Activated CD4-positive, alpha-beta memory T cell treated with anti-CD3 and anti-CD28 coated beads for 36 hours (primary cell): ENCODE measurements at places on chromosomes 1 and 21. TPM values are rescaled to one million over a fixed set of nuclear protein-coding genes. Genes with fewer than 3 reads are reported as not detected.
A peak's percentile ranks its signal among the peaks of the same experiment; 100 is the strongest.

DNA sequence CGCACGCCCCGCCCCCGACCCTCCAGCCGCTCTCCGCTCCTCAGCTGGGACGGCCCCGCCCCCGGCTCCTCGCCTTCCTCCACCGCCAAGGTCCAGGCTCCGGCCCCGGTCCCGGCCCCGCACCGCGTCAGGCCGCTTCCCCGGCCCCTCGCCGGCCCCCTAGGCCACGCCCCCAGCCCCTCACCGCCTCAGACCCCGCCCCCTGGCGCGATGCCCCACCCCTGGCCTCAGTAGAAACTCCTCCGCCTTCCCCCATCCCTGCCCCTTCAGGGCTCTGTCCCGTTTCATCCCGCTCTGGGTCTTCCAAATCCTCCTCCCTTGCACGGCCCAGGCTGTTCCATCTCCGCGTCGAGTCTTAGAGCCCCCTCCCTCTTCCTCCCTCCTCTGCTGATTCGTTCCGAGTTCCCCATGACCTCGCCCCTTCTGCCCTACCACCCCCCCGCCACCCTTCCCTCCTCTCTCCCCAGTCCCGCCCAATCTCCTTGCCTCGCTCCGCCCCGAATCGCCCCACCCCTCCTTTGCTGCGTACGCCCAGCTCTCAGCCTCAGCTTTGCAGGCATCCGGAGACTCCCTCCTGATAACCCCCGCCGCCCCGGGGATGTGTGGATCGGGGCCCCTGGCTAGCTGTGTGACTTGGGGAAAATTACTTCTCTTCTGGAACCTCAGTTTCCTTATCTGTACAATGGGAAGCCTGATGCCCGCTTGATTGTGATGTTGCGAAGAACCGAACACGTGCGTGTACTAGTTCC is 448 bp upstream of the ASAP3 start:
- peaks cover 21% of the 10 kb centered on the region for H3K27me3 ChIP-seq
- peak; percentile 94 for DNase-seq
- H3K36me3 ChIP-seq = no peaks in the 10 kb centered on the region

DNA sequence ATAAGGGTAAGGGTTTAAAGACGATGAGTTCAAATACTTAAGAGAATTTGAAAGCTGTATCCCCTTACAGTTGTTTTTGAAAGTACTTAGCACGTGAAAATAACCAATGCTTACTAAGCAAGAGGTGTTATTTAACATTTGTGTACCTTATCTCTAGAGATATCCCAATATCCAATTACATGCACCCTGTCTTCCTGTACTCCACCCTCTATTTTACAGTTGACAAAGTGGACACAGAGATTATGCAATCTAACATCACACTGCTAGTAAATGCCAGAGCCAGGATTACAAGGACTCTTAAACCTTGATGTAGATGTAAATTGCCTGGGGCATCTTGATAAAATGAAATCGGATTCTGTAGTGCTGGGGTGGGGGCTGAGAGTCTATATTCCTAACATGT is 72.0 kb downstream of the GDAP2 start:
- H3K4me1 ChIP-seq = no peaks in the 10 kb centered on the region
- H3K27me3 ChIP-seq = no peaks in the 10 kb centered on the region
- DNase-seq = no peak
- H3K27ac ChIP-seq = no peak overlapping the region
- H3K4me3 ChIP-seq = no peak overlapping the region

DNA sequence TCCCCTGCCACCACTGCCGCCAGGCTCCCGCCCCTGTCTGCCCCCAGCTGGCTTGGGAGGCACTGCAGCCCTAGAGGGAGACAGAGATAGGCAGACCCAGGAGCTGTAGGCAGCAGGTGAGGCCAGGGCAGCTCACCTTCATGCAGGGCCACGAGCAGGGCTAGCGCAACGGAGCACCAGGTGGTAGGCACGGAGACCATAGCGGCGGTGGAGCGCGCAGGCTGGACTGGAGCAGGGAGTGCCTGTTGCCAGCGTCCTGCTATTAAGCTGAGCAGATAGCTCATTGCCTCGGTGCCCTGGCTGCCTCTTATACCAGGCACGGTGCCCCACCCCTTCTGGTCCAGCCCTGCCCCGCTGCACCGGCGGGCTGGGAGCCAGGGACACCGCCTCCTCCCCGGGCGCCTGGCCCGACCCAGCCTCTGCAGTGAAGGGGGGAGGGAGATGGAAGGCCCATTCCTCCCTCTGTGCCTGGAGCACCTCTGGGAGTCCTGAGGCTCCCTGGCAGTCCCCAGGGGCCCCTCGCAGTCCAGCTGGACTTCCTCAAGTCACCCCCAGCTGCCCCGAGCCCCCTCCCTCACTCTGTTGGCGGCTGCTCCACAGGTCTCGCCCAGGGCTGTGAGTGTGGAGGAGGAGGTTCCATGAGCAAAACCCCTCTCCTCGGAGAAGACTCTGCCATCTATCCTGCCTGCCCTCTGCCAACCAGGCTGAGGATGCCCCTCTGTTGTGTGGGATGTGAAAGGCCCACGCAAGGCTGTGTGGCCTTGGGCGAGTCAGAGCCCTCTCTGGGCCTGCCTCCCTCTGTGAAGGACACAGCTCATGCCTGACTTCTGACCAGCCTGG is at the start of gene EDN2:
Gene EDN2 (minus strand): TSS at position 282 of the 840 bp plus-strand sequence. CDS start 82 bp downstream, at position 200.
- DNase-seq = no peak
- H3K36me3 ChIP-seq = no peaks in the 10 kb centered on the region
- H3K4me1 ChIP-seq = peaks cover 16% of the 10 kb centered on the region
- peaks cover 27% of the 10 kb centered on the region for H3K27me3 ChIP-seq

DNA sequence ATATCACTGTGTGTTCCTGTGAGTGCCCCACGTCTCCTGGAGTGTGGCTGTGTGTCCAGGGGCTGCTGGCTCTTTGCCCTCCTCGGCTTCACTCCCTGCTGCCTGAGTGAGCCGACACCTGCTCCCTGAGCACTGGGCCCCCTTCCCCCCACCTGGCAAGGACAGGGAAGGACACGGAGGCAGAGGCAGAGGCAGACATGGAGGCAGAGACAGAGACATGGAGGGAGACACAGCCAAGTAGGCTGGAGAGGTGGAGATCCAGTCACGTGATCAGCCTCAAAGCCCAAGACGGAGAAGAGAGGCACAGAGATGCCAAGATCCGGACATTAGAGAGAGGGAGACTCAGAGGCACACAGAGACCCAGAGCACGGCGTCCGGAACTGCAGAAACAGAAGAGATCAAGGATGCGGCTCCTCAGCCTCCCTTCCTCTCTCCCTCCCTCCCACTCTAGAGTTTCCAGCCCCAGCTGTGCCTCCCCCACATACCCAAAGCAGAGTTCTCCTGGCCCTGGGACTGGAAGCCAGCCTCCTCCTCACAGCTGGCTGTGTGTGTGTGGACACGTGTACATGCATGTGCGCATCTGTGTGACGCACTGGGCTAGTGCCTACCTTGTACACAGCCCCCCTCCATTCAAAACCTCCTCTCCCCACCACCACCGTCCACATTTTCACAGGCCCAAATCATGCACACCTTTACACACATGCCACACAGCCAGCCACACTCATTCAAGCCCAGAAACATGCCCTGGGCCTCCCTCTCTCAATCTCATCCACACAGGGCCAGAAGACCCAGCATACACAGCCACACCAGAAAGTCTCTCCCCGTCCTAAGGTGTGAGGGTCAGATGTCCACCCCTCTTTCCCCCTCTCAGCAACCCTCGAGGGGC is 39.1 kb upstream of the WASF2 start:
- H3K36me3 ChIP-seq = no peaks in the 10 kb centered on the region
- H3K27ac ChIP-seq = no peak overlapping the region
- no peaks in the 10 kb centered on the region for H3K27me3 ChIP-seq
- DNase-seq = no peak
- peak overlapping the region; percentile 57 for H3K4me3 ChIP-seq
- H3K4me1 ChIP-seq = peaks cover 39% of the 10 kb centered on the region

- H3K4me3 ChIP-seq = no peak overlapping the region
- no peak overlapping the region for H3K27ac ChIP-seq
- H3K27me3 ChIP-seq = peaks cover 28% of the 10 kb centered on the region
- no peaks in the 10 kb centered on the region for H3K36me3 ChIP-seq
- peaks cover 2% of the 10 kb centered on the region for H3K4me1 ChIP-seq
Measured at GRCh38 chr1:107483949-107484348, 343.1 kb downstream of the NTNG1 start.

GRCh38 chr1:156582388-156583017 is 3.0 kb downstream of the TTC24 start:
- DNase-seq = no peak
- H3K4me1 ChIP-seq = peaks cover 2% of the 10 kb centered on the region
- H3K4me3 ChIP-seq = peak overlapping the region; percentile 38
- no peaks in the 10 kb centered on the region for H3K36me3 ChIP-seq
- no peaks in the 10 kb centered on the region for H3K27me3 ChIP-seq
- H3K27ac ChIP-seq = peak overlapping the region; percentile 20

DNA sequence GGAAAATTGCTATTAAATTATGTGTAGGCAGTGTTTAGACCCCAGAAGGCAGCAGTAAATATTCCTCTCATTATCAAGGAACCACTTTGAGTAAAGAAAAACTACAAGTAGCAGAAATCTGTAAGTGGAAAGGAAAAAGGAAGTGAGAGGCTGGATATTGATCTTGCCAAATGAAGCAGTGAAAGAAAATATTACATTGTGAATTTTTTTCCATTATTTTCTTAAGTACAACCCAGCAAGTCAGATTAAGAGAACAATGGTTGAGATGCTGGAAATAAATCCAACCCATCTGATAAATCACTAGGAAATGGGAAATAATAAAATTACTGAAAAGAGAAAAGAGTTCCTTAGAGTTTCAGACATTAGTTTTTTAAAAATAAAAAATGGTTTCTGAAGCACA is 106.7 kb downstream of the HMCN1 start:
- no peak overlapping the region for H3K4me3 ChIP-seq
- DNase-seq = no peak

GRCh38 chr1:21396516-21396915 is 43.4 kb upstream of the NBPF3 start:
- no peaks in the 10 kb centered on the region for H3K36me3 ChIP-seq
- H3K27ac ChIP-seq = no peak overlapping the region
- no peak overlapping the region for H3K4me3 ChIP-seq
- peaks cover 5% of the 10 kb centered on the region for H3K4me1 ChIP-seq

GRCh38 chr1:56799605-56800400 is 19.4 kb downstream of the FYB2 start:
- peaks cover 9% of the 10 kb centered on the region for H3K27me3 ChIP-seq
- H3K4me3 ChIP-seq = no peak overlapping the region
- no peaks in the 10 kb centered on the region for H3K36me3 ChIP-seq
- no peak for DNase-seq
- H3K4me1 ChIP-seq = no peaks in the 10 kb centered on the region
- H3K27ac ChIP-seq = no peak overlapping the region

GRCh38 chr1:43947061-43947873 is 517 bp downstream of the IPO13 start:
- peak overlapping the region; percentile 88 for H3K4me3 ChIP-seq
- H3K27ac ChIP-seq = peak overlapping the region; percentile 87
- H3K36me3 ChIP-seq = peaks cover 6% of the 10 kb centered on the region
- no peak for DNase-seq

DNA sequence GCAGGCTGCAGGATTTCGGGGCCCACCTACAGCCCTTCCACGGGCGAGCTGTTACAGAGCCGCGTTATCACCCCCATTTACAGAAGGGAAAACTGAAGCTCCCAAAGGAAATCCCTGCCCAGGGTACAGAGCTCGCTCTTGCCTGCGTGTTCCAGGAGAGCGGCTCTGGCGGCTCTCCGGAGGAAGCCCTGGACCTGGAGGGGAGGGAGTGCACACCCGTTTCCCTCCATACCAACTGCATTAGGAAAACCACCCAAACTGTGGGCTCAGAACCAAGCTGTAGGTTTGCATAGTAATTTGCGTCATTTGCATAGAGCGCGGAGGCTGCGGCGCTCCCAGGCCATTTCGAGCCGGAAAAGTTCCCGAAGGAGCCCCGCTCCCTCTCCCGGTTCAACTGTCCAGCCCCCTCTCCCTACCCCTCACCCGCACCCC is 24.7 kb upstream of the ADGRB2 start:
- H3K27me3 ChIP-seq = no peaks in the 10 kb centered on the region
- no peaks in the 10 kb centered on the region for H3K36me3 ChIP-seq
- H3K27ac ChIP-seq = no peak overlapping the region
- DNase-seq = no peak
- peak overlapping the region; percentile 80 for H3K4me3 ChIP-seq

DNA sequence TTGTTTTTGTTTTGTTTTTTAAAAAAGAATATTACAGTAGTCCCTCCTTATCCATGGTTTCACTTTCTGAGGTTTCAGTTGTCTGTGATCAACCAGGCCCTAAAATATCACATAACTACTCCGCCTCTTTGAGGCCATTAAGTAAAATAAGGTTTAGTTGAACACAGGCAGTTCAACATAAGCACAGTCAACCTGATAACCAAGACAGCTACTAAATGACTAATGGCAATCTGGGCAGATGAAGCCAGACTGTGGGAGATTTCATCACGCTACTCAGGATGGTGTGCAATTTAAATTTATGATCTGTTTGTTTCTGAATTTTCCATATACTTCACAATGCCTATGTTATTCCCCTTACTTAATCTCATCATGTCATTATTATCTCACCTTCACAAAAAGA is 30.1 kb downstream of the LDLRAD1 start:
- H3K27ac ChIP-seq = no peak overlapping the region
- peaks cover 18% of the 10 kb centered on the region for H3K4me1 ChIP-seq
- no peaks in the 10 kb centered on the region for H3K27me3 ChIP-seq
- H3K4me3 ChIP-seq = no peak overlapping the region

DNA sequence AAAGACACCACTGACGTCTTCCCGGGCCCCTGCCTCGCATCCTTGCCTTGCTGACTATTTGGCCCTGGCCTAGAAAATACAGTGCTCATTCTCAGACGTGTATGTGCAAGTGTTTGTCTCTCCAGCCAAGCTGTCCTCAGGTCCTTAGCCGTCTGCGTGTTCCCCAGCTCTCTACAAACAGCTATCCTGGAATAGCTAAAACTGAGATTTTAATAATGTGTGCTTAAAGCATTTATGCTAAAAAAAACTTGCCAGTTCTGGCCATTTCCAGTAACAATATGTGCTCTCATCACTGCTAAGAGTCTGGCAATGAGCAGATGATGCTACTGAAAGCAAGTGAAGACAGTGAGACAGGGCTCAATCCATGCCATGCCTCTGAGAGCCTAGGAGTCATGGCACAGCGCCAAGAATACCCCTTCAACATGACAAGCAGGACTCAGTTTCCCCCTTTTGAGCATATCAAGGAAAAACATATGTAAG is 55.7 kb downstream of the IRF2BP2 start:
- H3K36me3 ChIP-seq = no peaks in the 10 kb centered on the region
- no peaks in the 10 kb centered on the region for H3K27me3 ChIP-seq
- H3K27ac ChIP-seq = no peak overlapping the region
- H3K4me1 ChIP-seq = no peaks in the 10 kb centered on the region
- no peak for DNase-seq

DNA sequence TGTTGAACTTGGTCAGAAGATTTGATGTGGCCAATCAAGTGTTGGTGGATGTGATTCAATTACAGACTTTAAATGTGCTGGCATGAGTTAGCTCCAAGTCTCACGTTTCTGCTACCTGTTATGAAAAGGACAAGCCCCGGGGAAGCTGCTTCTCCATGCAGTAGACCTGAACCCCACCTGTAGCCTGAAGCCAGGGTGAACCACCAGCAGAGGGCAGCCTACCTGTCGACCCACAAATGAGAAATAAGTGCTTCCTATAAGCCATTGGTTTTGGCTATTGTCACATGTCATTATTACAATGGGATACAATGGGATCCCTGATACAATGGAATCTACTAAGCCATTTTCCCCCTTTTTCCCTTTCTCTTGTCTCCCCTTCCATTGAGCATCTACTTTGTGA is 230.2 kb downstream of the PRDM2 start:
- H3K27ac ChIP-seq = no peak overlapping the region
- no peaks in the 10 kb centered on the region for H3K36me3 ChIP-seq
- H3K27me3 ChIP-seq = peaks cover 8% of the 10 kb centered on the region
- H3K4me1 ChIP-seq = no peaks in the 10 kb centered on the region

TMEM59 gene
- 149 TPM for total RNA-seq

PCAT6 gene
- 0.76 TPM for total RNA-seq

A3GALT2 gene
- total RNA-seq = not detected

GFI1 gene
- 55.3 TPM for total RNA-seq

DHX9 gene
- 215 TPM for total RNA-seq

DISP1 gene
- 1.1 TPM for total RNA-seq
